Activated CD8-positive, alpha-beta memory T cell treated with anti-CD3 and anti-CD28 coated beads for 1 hour (primary cell): ENCODE measurements at places on chromosomes 4 and X.

DNA sequence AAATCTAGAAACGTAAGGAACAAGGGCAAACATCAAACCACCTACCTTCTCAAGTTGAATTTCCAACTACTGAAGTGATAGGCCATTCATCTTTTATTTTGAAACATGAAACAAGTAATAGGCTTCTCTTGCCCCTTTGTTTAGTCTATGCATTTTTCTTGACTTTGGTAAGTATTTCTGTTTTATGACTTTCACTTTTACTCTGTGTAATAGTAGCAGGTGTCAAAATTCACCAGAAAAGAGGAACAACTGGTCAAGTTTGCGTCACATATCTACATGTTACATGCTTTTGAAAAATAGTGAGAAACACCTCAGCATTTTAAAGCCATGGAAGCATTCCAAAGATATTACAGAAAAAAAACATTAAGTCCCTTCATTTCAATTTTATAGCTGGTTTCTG, 157.1 kb upstream of the FTHL17 start:
- DNase-seq, result no peak

- DNase-seq, result no peak
Measured at GRCh38 chr4:150255610-150256224, 177.5 kb downstream of the DCLK2 start.

- DNase-seq, result no peak
Measured at GRCh38 chr4:5863461-5864113, 29.3 kb downstream of the CRMP1 start.

- no peak for DNase-seq
Measured at GRCh38 chrX:55490121-55490520, 473 bp upstream of the USP51 start.

GRCh38 chr4:148312956-148313490, 129.2 kb downstream of the NR3C2 start:
- no peak for DNase-seq
